ENCODE measurements at places on chromosomes 4 and X. TPM values are rescaled to one million over a fixed set of nuclear protein-coding genes. Genes with fewer than 3 reads are reported as not detected.
A peak's percentile ranks its signal among the peaks of the same experiment; 100 is the strongest.

Gene RBMXL3
- not detected for total RNA-seq

Gene DMRTC1B
- total RNA-seq = 2.0 TPM

DNA sequence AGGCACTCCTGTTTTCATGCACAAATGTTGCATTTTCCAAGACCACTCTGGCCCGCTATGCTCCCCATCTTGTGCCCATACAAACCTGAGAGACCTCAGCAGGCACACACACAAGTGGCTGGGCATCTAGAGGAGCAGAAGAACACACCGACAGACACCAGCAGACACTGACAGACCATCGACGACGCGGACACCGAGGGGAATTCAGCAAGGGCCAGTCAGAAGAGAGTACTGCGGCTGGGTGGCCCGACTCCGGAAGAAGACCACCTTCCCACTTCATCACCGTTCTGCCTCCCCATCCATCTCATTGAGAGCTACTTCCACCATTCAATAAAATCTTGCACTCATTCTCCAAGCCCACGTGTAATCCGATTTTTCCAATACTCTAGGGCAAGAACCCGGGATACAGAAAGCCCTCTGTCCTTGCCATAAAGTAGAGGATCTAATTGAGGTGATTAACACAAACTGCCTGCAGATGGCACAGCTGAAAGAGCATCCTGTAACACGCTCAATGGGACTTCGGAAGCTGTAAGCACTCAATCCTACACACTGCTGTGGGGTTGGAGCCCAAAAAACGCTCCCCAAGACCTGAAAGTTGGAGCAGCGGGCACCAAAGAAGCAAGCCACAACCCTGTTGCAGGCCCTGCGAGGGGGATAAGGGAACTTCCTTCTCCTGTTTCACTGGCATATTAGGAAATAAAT lies 780.9 kb downstream of the ARAP2 start:
- DNase-seq = no peak

DNA sequence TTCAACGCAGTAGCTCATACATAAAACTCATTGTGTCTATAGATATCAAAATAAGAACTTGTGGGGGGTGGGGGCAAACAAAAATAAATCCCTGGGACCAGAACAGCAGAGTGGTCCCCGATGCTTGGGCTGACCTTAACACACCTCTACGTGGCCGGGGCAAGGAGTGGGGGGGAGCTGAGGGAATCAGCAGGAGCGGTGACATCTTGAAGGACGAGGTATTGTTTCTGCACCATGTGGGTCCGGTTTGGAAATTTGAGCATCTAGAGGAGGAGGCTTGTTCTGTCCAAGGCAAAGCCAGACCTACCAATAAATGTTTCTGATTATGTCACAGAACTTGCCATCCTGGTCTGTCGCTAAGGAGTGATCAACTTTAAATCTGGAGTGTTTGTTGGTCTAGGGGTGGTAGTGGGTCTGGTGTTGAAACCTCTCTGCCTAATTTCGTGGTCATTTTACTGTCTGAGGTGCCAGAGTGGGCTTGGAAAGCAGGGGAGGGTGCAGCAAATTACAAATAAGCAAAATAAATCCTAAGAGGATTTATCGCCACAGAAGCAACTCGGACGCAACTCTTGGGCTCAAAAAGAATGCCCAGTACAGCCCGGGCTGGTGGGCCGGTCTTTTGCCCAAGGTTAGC lies 774 bp upstream of the RAPGEF2 start:
- peak; percentile 17 for DNase-seq

DNA sequence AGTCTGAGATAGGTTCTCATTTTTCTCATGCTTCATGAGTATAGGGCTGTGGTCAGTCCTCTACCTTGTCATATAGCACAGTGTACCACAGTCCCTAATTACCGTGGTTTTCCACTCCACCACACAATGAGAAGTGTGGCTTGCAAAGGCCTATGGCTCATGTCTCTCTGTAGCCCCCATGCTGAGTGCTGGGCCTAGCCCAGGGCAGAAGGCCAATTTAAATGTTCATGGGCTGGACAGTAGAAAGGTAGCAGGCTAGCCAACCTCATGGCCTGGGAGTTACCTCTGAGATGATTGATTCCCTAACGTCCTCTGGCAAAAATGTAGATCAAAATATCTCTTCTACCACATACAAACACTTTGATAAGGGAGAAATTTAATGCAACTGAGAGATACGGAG lies 222.5 kb downstream of the AFF2 start:
- no peak for DNase-seq

GRCh38 chrX:49073601-49074575 lies at the start of gene PRAF2:
Gene PRAF2, minus strand, starts transcription at chrX:49074002. Its CDS starts 15 bp downstream, at chrX:49073987.
- peak; percentile 93 for DNase-seq

- no peak for DNase-seq
Measured at GRCh38 chrX:108384783-108385182, 53.4 kb downstream of the COL4A6 start.

DNA sequence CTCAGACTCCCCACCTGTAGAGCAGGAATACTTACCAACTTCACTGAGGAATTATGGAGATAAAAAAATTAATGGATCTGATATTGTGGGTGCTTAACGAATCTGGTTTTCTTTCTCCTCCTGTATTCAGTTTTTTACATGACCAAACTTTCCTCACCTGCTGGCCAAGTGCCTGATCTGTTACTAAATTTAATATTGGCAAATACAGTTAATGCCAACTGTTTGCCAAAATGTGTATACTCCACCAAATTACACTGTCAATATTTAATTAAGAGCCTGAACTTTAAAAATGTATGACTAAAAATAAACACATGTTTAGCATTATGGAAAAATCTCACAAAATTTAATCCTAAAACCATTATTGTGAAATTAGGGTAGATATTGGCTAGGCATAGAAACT lies 3.3 kb downstream of the PGRMC2 start:
- no peak for DNase-seq

DNA sequence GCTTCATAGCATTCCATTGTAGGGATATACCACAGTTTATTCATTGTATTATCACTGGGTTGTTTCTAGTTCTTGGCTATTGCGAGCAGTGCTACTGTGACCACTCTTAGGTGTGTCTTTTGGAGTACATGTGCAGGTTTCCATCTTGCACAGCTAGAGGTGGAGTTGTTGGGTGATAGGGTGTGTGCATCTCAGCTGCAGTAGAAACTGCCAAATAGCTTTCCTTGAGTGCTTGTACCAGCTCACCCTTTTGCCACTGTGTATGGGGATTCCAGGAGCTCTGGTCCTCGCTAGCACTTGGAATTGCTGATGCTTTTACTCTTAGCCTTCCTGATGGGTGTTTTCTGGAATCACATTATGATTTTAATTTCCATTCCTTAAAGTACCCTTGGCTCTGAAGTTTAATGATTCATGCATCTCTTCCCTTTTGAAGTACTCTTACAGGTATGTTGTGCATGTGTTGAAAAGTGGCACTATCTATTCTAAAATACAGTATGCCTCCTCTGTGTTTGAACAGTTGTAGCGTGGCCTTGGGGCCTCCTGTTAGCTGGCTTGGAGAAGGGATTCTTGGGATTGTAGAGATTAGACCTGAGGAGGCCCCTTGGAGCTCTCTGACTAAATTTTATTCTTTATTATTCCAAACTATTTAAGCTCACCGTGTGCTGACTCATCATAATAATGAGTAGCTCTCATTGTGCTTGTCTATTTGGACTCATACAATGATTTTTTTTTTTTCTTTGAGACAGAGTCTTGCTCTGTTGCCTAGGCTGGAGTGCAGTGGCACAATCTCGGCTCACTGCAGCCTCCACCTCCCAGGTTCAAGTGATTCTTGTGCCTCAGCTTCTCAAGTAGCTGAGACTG lies 38.4 kb downstream of the HTT start:
- DNase-seq = no peak

DNA sequence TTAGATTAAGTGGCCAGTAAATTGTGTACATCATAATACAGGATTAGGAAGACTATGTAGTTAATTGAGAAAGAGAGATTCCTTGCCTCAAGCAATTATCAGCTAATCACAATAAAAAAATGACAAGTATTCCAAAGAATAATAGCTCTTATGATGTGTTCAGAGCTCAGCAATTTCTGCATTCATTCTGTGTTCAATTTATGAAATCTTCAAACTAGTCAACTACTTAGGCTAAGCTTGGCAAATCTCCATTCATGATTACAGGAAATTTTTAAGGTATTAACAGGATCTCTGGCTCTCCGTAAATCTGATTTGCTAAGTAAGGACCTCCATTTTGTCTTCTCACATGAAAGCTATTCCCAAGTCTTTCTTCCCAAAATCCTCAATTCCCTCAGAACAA lies 256.9 kb upstream of the TEX13A start:
- DNase-seq = no peak

DNA sequence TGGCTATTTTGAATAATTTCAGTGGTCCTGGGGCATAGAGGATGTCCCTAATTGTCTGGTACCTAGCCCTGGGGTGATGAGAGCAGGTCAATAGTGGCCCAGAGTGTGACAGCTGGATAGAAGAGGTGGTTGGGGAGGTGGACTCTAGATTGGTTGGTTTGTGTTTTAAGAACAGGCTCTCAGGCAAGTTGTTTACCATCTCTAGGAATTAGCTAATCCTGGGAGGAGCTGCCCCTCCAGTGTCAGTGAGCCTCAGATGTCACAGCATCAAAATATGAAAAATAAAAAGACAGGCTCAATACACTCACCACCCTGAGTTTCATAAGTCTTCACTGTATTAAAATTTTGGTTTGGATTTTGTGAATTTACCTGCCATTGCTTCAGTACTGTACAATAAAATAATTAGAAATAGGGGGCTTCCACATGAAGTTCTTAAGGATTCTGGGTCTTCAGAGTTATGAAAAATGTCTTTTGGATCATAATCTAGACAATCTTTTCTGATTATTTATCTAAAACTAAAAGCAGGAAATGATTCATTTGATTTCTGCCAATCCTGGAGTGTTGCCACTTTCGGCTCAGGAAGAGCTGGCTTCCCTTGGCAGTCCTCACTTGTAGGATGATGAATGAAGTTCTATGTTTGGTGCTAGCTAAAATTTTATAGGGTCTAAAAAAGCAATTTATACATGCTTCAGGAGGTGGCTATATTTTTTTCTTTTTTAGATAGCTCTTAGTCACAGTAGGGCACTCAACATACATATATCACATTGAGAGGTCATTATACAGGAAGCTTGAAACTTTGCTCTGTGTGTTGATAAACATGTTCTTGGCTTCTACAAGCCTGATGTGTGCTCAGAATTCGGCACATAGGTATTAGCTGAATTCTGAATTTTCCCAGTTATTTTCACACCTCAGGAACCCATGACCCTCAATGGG lies 395.1 kb downstream of the RAB28 start:
- no peak for DNase-seq

GRCh38 chr4:99863804-99864203 lies 30.4 kb downstream of the LAMTOR3 start:
- DNase-seq = no peak

- no peak for DNase-seq
Measured at GRCh38 chr4:88865466-88865865, 167.8 kb upstream of the NAP1L5 start.

DNA sequence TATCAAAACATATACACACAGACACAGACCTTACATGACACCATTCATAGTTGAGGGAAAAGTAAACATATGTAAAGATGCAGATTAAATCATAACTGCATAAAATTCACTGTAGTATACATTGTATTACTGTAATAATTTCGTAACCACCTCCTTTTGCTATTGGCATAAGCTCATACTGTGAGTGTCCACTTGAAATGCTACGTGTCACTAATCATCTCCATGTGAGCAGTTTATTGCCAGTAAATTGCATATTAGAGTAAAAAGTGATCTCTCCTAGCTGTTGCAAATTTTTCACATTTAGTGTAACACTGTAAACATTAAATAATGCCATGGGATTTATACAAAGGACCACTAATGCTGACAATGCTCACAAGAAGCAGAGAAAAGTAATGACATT lies 256.7 kb upstream of the GNPDA2 start:
- no peak for DNase-seq

DNA sequence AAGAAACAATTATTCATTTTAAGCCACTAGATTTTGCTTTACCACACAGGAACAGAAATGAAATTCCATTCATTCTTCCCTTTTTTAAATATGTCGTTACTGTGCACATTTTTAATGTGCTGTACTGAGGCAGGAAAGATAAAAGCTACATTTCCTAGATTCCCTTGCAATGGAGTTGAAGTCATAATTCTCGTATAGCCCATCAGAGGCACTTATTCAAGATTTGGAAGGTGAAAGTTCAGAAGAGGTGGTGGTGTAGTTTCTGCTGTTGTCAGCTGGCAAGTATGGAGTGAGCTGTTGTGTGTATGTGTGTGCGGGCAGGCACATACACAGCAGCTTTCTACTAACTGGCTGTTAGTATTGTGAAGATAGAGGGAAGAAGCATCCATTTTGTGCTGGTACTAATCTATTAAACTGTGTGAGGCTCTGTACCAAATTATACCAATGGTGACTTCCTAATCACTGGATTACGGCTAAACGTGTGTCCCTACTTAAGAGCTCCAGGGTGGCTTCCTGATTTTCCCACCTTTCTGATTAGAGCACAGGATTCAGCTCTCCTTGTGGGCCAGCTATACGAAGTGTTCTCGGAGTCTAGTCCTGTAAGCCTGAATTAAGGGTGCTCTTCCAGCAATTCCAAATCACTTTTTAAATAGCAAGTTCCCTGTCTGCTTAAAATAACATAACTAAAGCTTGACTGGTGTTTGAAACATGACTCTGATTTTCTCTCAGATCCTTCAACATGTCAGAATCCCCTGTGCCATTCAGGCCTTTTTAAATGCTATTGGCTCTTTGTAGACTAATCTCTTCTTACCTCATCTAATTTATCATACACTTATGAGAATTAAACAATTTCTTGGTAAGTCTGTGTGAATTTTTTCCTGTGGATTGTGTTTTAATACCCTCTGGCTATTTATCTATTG lies 43.8 kb downstream of the PDS5A start:
- no peak for DNase-seq

- no peak for DNase-seq
Measured at GRCh38 chrX:22433292-22434070, 160.8 kb downstream of the CBLL2 start.

GRCh38 chr4:175290401-175290800 lies 372.2 kb downstream of the ADAM29 start:
- DNase-seq = no peak

Gene ADGRG4
- 0.13 TPM for total RNA-seq

DNA sequence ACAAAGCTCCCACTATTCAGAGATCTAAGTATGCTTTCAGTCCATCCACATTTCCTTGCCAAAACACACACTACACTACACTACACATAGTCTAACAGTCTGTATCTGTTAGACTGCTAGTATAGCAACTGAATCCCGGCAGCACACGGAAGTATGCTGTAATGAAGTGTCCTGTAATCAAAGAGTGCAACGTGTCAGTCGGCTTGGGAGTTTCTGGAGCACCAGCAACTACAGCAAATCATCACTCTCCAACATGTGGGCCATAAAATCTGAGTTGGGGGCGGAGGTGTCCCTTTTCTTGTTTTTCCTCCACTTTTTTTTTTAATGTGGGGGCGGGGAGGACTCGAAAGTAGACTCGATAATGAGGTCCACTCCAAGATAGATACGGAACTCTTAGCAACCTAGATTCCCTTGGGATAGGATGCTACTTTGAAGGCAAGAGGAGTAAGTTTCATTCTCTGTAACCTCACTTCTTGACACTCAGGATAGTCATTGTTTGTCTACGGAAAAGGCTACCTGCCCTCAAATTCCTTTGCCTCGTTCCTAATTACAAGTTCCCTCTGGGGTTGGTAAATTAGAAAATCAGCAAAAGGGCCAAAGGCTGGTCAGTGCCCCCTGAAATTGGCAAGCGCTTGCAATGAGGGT lies 722 bp downstream of the SLC10A7 start:
- DNase-seq = peak; percentile 58

All from kidney (tissue), 22 donors.